ENCODE measurements at places on chromosomes 13 and 19.

GRCh38 chr13:54165581-54166215 is 1137.1 kb downstream of the OLFM4 start:
- no peak for DNase-seq

DNA sequence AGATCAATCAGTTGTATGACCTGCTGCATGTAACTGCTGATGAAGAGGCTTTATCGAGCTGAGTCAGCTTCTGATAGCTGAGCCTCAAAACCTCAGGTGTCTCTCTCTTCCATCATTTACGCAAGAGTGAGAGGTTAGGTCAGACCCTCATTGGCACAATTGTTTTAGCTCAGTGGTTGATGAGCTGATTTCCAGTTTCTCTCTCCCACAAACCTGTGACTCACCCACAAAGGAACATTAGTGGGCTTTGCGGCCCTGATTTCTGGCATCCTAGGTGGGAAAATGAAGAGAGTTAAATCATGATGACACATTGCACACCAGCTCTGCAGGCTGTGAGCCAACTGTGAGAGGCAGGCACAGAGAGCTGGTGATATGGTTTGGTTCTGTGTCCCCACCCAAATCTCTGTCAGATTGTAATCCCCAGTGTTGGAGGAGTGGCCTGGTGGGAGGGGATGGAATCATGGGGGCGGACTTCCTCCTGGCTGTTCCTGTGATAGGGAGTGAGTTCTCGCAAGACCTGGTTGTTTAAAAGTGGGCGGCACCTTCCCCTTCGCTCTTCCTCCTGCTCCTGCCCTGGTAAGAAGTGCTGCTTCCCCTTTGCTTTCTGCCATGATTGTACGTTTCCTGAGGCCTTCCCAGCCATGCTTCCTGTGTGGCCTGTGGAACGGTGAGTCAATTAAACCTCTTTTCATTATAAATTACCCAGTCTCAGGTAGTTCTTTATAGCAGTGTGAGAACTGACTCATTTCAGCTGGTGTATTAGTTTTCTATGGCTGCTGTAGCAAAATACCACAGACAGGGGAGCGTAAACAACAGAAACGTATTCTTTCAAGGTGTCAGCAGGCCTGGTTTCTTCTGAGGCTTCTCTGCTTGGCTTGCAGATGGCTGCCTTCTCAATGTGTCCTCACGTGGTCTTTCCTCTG is 33.5 kb upstream of the TMTC4 start:
- no peak for DNase-seq

- DNase-seq: no peak
Observed at GRCh38 chr13:84684048-84684662, 801.9 kb upstream of the SLITRK1 start.

DNA sequence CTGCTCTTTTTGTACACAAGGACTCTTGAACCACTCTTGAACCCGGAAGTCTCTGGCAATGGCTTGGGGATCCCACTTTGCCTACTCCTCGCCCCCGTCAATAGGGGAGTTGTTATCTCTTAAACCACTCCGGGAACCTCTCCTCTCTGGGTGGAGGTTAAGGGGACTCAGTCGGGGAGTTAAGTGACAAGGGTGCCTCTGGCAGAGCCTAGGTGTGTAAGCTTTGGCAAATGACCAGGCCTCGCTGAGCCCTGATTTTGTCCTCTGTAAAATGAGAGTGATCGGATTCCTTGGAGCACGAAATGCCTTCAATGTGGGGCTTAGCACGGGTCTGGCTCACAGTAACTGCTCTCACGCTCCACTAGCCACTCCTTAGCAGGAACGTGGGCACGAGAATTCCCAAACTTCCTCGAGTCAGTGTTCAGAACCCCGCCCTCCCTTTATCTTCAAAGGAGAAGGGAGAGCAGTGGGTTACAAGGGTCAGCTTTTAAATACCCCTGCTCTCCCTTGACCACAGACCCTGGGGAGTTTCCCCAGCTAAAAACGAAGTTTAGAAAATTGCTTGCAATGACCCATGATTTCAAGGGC is 193.3 kb downstream of the KATNAL1 start:
- no peak for DNase-seq

- no peak for DNase-seq
Observed at GRCh38 chr19:18126097-18126496, 26.9 kb upstream of the PIK3R2 start.
